ENCODE measurements at places on chromosomes 12 and 14. TPM values are rescaled to one million over a fixed set of nuclear protein-coding genes. Genes with fewer than 3 reads are reported as not detected.

DNA sequence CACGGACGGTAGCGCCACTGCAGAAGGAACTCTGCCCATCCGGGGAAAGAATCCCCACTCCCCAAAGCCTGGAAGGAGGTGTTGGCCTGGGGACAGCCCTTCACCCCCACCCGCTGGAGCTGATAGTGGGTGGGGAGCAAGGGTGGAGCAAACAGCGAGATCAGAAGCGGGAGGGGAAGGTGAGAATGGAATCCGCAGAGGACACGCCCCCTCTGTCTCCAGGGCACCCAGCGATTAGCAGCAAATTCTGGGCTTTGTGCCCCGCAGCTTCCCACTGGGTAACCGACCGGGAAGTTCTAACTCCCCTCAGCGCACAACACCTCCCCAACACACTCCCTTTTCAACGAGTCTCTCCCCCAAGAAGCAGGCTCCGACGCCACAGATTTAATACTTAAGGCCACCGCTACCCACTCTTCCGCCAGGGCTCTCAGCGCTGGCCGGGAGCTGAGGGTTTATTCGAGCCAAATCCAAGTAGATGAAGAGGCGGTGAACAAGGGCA lies 1.4 kb downstream of the SLC25A29 start:
- H3K27me3 ChIP-seq, result peaks cover 33% of the 10 kb centered on the region
- no peak overlapping the region for H3K27ac ChIP-seq
- peak overlapping the region; percentile 70 for H3K4me3 ChIP-seq
- peaks cover 16% of the 10 kb centered on the region for H3K4me1 ChIP-seq
- H3K36me3 ChIP-seq, result peaks cover 4% of the 10 kb centered on the region

Gene ZFYVE26
- 27.4 TPM for total RNA-seq

DNA sequence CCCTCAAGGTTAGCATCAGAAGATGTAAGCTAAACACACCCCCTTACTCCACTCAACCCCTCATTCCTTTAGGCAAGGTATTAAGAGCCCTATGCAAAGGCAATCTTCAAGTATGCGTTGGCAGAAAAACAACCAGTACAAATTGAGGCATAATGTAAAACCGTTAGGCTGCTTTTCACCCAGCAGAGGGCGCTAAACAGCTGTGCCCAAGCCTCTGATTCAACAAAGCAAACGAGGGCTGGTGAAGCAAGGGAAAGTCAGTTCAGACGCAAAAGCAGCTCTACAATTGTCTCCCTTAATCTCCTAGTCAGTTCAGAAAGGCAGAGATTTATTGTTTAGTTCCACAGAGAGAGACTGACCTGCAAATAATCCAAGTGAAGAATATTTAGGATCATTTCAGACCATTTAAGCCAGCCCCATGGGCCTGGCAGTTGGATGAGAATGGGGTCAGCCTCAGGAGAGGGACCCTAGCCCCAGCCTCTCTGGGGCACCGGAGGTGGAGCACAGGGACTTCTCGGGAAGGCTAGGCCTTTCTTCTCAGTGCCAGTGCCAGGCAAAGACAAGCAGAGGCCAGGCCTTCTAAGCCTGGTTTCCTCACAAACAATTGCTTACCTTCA lies 23.5 kb downstream of the DCAF5 start:
- H3K27ac ChIP-seq, result no peak overlapping the region
- no peaks in the 10 kb centered on the region for H3K27me3 ChIP-seq

DNA sequence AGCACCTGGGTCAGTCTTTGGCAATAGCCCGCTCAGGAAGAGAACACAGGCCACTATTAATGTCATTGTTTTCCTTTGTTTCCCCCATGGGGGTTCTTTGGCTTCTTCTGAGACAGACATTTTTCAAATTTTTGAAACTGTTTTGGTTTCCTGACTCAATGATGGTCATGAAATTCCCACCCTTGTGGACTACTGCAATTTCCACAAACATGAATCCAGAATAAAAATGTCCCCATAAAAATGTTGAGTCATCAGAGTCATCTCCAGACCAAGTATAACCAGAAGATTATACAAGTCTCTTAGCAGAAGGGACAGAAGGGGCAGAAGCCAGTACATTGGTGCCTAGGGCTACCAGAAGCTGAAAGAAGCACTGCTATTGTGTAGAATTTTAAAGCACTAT lies 29.1 kb downstream of the SLCO1A2 start:
- no peaks in the 10 kb centered on the region for H3K4me1 ChIP-seq
- H3K27ac ChIP-seq, result no peak overlapping the region
- no peak for DNase-seq
- H3K4me3 ChIP-seq, result no peak overlapping the region

Gene SPTB
- total RNA-seq, result not detected

GRCh38 chr14:48325486-48325885 lies 650.1 kb upstream of the MDGA2 start:
- no peak overlapping the region for H3K27ac ChIP-seq
- no peaks in the 10 kb centered on the region for H3K4me1 ChIP-seq
- no peaks in the 10 kb centered on the region for H3K36me3 ChIP-seq
- H3K27me3 ChIP-seq, result no peaks in the 10 kb centered on the region
- no peak for DNase-seq

DNA sequence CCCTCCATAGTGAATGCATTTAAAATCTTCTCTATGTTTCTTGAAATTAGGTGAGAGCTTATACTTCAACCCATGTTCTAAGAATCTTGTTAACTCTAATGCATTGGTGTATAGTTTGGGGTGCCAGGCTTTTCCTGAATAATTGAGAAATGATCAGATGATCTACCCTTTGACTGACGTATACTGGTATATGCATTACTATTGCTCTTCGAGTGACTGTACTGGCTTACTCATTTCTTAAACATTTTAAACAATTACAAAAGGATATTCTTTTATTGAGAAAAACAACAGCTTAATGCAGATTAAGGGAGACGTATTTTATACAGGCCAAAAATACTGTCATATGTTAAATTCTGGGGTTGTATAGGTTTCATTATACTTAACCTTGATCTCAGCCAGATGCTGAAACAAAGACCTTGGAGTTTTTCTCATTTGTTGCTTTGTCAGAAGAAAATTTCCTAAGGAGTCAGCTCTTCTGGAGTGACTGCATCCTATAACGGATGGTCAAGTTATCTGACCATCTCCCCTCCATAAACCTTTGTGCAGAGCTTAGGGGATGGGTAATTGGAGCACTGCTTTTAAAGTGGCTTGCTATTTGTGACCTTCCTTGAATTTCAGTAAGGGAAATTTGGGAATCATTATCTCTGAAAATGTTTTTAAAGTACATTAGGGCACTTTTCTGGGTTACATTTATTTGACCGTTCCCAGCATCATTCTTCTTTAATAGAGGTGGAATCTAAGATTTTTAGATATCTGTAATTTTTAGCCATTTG lies 507.6 kb downstream of the PCNX1 start:
- no peak overlapping the region for H3K4me3 ChIP-seq
- no peak for DNase-seq
- peaks cover 19% of the 10 kb centered on the region for H3K4me1 ChIP-seq
- H3K27me3 ChIP-seq, result no peaks in the 10 kb centered on the region
- H3K27ac ChIP-seq, result no peak overlapping the region
- H3K36me3 ChIP-seq, result peaks cover 33% of the 10 kb centered on the region

DNA sequence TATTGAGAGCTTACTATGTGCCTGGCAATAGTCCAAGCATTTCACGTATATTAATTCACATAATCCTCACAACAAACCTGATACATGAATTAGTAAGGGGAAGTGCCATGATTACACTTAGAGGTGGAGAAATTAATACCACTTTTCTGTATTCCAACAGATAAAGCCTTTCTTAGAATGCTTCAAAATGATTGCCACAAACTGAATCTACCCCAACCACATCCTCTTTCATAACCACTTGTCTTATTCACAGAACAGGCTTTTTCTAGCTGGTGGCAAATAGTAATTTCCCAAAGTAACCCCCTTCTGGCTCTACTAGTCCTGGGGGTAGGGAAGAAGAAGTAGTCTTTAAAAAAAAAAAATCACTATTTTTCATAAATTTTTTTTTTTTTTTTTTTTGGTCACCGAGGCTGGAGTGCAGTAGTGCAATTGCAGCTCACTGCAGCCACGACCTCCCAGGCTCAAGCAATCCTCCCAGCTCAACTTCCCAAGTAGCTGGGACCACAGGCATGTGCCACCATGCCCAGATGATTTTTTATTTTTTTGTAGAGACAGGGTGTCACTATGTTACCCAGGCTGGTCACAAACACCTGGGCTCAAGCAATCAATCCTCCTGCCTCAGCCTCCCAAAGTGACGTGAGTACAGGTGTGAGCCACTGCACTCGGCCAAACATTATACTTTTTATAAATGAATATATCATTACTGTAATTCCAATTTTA lies 59.0 kb upstream of the ARID2 start:
- H3K4me3 ChIP-seq, result peak overlapping the region; percentile 9
- peak overlapping the region; percentile 62 for H3K27ac ChIP-seq
- DNase-seq, result peak; percentile 48
- H3K36me3 ChIP-seq, result peaks cover 15% of the 10 kb centered on the region
- H3K4me1 ChIP-seq, result peaks cover 45% of the 10 kb centered on the region

DNA sequence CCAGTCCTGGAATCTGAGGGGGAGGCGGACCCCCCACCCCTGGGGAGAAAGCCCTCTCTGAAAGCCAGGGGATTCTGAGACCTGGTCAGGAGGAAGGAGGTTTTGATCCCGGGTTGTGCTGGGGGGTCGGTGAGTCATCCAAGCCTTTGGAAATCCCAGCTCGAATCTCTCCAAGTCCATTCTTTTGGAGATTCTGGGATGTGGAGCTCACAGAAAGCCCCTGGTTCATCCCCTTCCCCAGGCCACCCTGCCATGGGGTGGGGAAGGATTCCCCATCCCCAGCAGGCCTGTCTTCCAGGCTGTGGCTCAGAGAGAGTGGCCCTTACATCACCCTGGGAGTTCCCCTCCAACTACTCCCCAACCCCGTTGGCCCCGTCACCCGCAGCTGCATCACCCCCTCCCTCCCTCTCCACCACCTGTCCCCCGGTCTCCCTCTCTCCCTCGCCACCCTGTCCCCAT lies 14.3 kb downstream of the EXOC3L4 start:
- no peak overlapping the region for H3K4me3 ChIP-seq
- H3K4me1 ChIP-seq, result peaks cover 5% of the 10 kb centered on the region
- no peaks in the 10 kb centered on the region for H3K36me3 ChIP-seq
- no peak overlapping the region for H3K27ac ChIP-seq
- DNase-seq, result no peak
- peaks cover 11% of the 10 kb centered on the region for H3K27me3 ChIP-seq

Gene AKAP5
- 0.99 TPM for total RNA-seq

- peaks cover 2% of the 10 kb centered on the region for H3K27me3 ChIP-seq
- H3K36me3 ChIP-seq, result peaks cover 3% of the 10 kb centered on the region
- no peaks in the 10 kb centered on the region for H3K4me1 ChIP-seq
- H3K4me3 ChIP-seq, result no peak overlapping the region
Observed at GRCh38 chr12:120332523-120332922, 4.9 kb upstream of the PLA2G1B start.

Gene OAS2
- total RNA-seq, result 420 TPM

DNA sequence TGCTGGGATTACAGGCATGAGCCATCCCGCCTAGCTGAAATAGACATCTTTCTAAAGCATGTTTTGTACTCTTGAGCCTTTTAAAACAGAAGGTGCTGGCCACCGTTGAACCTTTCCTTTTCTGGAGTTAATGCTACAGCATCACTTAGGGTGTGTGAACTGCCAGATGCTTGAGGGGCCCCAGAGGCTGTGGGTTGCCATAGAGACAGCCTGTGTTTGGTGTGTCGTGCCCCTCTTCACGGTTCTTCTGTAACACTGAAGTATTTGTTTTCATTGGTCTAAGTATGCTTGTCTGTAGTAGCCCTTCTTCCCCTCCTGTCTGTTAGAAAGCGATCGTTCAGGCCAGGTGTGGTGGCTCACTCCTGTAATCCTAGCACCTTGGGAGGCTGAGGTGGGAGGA lies 30.8 kb downstream of the PLEKHG3 start:
- H3K27ac ChIP-seq, result peak overlapping the region; percentile 67
- no peak overlapping the region for H3K4me3 ChIP-seq
- no peak for DNase-seq
- no peaks in the 10 kb centered on the region for H3K27me3 ChIP-seq

Gene NGB
- total RNA-seq, result not detected

Gene SPIC
- total RNA-seq, result not detected

DNA sequence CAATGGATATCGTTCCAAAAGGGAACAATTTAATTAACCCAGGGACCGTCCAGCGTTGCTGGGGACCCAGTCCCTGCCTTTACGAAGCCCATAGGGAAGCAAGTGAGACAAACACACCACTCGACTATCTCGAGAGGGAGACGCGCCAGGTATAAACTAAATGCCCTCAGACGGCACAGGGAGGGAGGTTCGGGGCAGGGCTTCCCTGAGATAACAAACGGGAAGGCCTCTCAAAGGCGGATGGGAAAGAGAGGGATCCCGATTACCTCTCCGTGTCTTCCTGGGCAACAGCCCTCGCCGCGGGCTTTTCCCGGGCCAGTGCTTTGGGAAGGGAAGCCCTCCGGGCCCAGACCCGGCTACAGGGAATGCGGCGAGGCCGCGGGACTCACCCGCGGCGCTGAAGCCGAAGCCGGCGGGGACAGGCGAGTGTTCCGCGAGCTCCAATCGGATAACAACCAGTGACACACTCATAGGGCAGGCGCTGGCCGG lies 390 bp downstream of the BRAP start:
- peaks cover 17% of the 10 kb centered on the region for H3K36me3 ChIP-seq
- H3K4me3 ChIP-seq, result peak overlapping the region; percentile 98
- H3K27me3 ChIP-seq, result no peaks in the 10 kb centered on the region
- H3K27ac ChIP-seq, result peak overlapping the region; percentile 96

DNA sequence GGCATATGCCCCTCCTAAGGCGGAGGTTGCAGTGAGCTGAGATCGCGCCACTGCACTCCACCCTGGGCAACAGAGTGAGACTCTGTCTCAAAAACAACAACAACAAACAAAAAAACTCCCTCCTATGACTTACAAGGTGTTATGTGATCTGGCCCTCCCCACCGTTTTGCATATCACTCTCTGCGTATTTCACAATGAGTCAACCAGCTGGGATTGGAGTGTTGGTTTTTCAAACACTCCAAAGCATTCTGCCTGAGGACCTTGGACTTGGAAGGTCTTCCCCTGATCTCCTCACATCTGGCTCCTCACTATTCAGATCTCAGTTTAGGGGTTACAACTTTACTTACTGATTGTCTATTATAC lies 14.0 kb downstream of the MANSC1 start:
- peaks cover 2% of the 10 kb centered on the region for H3K27me3 ChIP-seq
- H3K27ac ChIP-seq, result no peak overlapping the region
- H3K4me3 ChIP-seq, result no peak overlapping the region
- peaks cover 32% of the 10 kb centered on the region for H3K4me1 ChIP-seq
- no peak for DNase-seq

Gene BCDIN3D
- 8.7 TPM for total RNA-seq

DNA sequence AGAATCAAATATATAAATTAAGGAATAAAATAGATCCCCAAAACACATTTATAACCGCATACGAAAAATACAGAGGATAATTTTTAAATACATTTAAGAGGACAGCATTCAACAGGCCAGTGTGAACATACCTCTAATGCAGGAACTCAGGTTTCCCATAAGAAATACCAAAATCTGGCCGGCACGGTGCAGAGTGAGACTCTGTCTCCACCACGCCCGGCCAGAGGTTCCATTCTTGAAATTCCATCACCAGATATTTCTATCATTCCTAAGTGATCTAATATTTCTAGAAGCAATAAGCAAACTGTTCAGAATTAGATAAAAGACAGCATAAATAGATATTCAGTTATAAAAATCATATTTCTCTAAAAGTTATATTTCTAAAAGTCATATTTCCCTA lies 30.2 kb upstream of the OASL start:
- no peak overlapping the region for H3K27ac ChIP-seq
- H3K4me3 ChIP-seq, result no peak overlapping the region
- DNase-seq, result no peak
- H3K4me1 ChIP-seq, result peaks cover 13% of the 10 kb centered on the region
- no peaks in the 10 kb centered on the region for H3K36me3 ChIP-seq
